CD4-positive, alpha-beta T cell treated with Interleukin-6 at 100 ng/mL for 8 hours (primary cell): ENCODE measurements at places on chromosomes 1 and 21.

GRCh38 chr1:29213055-29213454 lies 17.7 kb downstream of the MECR start:
- no peak for DNase-seq

DNA sequence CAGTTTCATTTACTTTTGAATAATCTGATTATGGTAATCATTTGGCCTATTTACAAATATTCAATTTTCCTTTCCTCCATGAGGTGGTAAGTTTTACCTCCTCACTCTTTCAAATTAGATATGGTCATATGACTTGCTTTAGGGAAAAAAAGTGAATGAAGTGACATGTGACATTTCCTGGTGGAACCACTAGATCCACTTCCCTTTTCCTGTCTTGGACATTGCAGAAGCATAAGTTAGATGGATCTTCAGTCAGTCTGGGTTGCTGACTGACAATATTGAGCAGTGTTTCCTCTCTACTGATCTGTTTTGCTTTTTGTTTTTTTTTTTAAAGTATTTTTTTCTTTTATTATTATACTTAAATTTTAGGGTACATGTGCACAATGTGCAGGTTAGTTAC lies 481.1 kb upstream of the PTBP2 start:
- DNase-seq = no peak

- DNase-seq = no peak
Observed at GRCh38 chr1:156937883-156938282, 17.5 kb downstream of the LRRC71 start.

GRCh38 chr1:55040083-55040932 lies 960 bp downstream of the PCSK9 start:
- no peak for DNase-seq

GRCh38 chr1:203673550-203674411 lies 47.1 kb downstream of the ATP2B4 start:
- peak; percentile 83 for DNase-seq

DNA sequence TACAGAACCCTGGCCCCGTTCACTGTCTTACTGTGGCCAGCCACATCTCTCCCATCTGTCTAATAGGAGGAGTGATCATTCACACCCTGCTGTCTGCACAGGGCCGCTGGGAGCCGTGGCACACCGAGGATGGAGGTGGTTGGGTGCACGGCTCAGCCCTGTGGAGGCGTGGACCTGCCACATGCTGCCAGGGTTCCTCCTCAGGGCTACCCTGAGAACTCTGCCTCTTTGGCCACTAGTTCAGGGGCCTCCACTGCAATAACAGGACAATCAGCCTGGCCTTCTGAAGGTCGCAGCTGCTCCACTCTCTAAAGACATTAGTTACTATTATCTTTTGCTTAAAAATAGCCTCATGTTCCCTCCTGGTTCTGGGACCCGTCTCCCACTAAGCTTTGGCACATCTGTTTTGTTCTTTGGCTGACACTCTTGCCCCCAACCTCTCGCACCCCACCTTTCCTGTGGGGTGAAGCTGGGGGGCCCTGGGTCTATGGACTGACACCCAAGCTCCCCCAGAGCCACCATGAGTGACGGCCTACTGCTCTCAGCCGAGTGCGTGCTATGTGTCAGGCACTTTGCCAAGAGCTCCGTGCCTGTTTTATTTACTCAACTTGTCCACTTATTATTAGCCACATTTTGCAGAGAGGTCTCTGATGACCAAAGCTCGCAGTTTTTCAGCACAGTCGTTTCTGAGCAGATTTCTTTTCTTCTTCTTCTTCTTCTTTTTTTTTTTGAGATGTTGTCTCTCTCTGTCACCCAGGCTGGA lies 66.3 kb downstream of the ARHGEF10L start:
- DNase-seq = no peak

DNA sequence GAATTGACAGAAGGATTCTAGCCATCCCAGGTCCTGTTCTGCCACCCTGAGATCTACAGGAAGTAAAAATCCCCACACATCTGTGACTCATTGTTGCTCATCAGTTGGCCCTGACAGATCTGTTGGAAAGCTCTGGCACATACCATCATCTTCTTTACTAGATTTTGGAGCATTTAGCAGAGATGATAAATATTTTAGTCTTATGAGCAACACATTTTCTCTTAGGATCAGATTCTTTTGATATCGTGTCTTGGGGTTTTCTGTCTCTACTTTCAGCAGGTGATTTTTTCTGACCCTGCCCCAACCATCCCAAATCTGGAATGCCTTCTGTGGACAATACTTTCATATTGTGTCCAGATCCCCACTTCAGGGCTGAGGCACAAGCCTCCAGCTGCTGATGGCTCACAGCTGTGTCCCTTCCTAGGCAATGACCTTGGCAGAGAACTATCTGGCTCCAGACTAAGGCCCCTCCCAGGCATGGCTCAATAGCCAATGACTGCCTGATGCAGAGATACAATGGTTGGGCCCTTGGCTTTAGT lies 102.8 kb downstream of the GDAP2 start:
- DNase-seq = no peak

GRCh38 chr1:187692799-187693198 lies 864.0 kb downstream of the PLA2G4A start:
- DNase-seq = no peak

- DNase-seq = no peak
Observed at GRCh38 chr21:23522751-23523150, 2084.5 kb downstream of the MRPL39 start.
